Fibroblast of the aortic adventitia (primary cell): ENCODE measurements at places on chromosomes 12 and 14.

DNA sequence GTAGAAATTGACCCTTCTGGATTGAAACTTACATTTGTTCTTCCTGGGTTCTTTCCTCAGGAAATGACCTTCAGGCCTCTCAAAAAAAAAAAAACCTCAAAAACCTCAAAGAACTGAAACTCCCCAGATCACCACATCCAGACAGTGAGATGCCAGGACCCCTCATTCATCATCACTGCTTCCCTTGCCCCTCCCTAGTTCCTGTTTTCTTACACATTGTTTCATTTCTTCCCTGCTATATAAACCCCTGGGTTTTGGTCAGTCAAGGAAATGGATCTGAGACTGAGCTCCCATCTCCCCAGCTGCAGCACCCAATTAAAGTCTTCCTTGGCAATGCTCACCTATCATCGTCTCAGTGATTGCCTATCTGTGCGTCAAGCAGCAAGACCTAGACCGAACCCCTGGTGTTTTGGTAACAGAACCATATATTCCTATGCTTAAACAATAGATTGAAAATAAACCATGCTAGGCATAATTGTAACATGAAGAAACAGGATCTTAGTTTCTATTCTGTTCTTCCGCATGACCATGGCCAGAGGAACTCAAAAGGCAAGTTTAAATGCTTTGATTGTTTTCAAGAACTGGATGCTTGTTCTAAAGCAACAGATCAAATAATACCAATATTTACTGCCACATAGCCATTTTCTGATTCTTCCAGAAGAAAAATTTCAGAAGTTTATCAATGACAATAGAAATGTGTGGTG, 108.0 kb upstream of the MAX start:
- peak; percentile 52 for DNase-seq

GRCh38 chr12:123089631-123090353, 61.1 kb downstream of the PITPNM2 start:
- DNase-seq = peak; percentile 95

GRCh38 chr12:111367661-111368221, 1.2 kb downstream of the PHETA1 start:
- peak; percentile 24 for DNase-seq

- DNase-seq = no peak
Measured at GRCh38 chr14:84040101-84040500, 1489.8 kb upstream of the FLRT2 start.

GRCh38 chr14:73753887-73754795, 40.0 kb upstream of the PNMA1 start:
- no peak for DNase-seq

DNA sequence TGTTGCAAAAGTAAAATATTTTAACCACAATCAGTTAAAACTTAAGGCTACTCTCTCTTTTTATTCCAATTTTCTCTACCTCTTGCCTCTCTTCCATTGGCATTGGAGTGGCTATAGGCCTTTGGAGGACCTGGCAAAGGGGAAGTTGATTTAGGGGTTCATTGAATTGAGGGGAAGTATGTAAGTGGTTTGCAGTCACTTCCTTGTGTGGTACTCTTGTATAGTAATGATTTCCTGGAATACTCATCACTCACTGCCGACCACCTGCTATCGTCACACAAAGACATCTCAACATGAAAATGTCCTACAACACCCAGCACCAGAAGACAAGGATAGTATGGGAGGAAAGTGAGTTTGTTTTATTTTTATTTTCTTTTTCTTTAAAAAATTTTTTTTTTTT, 45.7 kb upstream of the CPM start:
- DNase-seq = no peak

DNA sequence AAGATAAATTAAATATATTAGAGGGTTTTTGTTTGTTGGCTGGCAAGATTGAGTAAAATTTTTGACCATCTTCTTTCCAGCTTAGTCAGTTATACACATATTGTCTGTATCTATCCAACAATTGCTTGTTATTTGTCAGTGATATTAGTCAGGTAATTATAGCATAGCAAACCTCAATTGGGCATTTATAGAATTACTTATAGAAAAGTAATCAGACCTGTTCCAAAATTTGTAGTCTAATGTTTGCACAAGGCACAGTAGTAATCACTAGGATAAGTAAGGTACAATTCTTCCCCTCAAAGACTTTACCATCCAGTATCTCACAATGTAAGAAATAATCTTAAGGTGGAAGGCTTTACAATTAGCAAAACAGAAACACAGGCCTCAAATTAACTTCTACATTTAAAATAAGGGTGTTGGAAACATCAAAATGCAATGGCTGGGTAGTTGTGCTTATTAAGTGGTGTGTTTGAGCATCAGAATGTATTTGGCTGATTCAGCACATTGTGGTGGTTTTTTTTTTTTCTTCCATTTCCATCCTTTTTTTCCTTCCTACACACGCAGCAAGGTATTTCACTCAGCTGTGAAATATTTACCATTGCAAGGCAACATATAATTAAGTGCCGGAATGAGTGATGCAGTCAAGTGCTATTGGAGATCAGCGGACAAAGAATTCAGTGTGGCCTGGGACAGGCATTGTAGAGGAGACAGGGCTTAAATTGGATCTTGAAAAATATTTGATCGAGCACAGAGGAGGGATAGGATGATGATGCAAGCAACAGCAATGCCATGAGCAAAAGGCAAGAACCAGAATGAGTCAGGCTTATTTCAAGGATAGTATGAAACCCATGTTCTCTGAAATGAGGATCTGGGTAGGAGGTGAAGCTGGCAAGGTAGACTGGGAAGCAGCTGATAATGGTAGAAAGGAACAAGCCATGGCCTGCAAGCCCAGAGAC, 178.2 kb downstream of the AKAP6 start:
- peak; percentile 91 for DNase-seq

DNA sequence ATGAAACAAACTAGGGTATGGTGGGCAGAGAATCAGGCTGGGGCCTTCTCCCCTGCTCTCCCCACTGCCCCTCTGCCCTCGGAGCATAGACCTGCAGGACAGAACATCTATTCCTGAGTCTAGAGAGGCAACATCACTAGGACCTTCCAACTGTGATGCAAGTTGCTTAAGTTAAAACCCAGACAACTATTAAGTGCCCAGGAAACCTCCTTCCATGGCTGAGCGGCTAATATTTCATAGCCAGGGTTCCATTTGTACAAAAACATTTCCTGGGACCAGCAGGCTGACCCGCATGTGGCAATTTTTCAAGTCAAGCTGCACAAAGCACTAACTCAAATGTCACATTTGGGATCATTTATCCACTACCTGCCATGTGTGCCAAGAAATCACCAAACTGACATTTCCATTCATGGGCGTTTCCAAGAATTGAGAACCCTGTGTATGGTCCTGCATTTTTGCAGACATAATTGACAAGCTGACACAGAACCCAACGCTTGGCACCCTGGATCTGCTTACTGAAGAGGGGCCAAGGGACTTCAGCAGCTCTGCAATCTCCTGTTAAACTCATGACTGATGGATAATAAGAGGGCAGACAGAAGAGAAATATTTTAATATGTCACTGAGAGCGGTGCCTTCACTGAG, 32.7 kb downstream of the NT5DC3 start:
- no peak for DNase-seq

DNA sequence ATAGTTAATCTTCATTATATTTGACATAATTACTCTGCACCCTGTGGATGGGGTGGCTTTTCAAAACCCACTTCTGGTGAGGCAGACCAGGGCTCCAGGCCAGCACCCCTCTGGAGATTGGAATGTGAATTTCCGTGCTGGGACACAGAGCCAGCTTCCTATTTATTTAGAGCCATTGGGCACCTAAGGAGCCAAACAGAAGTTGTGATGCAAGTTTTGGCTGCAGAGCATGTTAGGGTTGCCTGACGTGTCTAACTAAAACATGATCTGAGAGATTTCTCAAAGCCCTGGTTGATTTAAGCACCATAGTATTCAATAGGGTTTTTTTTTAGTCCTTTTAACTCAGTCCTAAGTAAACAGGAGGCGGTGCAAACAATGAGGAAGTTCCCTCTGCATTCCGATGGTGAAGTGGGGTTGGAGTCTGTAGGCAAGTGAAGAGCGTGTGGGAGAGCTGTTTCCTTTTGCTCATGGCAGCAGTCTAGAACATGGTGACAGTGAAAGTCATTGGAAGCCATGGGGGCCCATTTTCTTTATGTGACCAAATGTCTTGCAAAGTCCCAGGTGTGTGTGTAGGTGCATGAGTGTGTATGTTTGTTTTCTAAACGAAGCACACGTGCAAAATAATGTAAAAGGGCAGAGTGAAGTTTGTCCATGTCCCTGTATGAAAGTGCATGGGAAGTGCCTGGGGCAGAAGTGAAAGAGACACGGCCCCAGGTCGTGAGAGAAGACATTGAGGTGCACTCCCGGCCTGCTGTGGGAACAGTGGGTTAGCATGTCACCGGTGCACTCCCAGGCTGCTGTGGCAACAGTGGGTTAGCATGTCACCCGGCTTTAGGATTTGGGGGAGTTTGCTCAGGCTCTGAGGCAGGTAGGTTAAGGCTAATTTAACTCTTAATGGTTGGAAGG, 117.7 kb downstream of the PRKCH start:
- DNase-seq = peak; percentile 75

DNA sequence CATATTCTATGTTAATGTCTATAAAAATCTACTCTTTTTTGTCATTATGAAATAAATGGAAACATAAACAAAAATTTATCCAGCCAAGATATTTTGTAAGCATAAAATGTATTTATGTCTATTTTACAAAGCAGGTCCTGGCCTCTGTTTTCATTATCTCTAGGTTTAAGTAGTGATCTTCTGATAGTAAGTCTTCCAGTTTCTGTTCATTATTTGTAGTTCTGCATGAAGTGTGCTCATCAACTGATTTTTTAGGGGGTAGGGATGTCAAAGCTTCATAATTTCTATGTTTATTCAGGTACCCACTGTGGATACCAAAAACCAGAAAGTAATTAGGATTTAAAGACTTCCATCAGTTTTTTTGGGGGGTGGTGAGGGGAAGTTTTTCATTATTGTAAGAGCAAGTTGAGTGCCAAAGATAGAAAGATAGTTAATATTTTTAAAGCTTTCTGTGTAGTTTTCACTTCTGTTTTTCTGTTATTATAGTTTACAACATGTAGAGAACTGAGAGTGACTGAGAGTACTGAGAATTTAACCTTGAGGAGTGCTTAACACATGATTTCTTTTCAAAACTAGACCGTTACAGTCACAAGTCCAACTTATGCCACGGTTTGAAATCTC, 30.6 kb upstream of the LMO3 start:
- DNase-seq = no peak

DNA sequence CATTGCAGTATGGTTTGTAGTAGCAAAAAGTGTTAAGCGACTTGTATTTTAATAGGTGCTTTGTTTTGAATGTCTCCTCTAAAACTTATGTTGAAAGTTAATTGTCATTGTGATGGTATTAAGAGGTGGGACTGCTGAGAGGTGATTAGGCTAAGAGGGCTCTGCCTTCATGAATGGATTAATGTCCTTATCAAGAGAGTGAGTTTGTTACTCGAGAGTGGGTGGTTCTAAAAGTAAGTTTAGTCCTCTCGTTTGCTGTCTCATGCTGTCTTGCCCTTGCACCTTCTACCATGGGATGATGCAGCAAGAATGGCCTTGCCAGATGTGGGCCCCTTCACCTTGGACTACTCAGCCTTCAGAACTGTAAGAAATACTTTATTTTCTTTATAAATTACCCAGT, 17.4 kb downstream of the ZDHHC17 start:
- no peak for DNase-seq

- DNase-seq = peak; percentile 50
Measured at GRCh38 chr14:69154779-69155178, 1.9 kb upstream of the DCAF5 start.

DNA sequence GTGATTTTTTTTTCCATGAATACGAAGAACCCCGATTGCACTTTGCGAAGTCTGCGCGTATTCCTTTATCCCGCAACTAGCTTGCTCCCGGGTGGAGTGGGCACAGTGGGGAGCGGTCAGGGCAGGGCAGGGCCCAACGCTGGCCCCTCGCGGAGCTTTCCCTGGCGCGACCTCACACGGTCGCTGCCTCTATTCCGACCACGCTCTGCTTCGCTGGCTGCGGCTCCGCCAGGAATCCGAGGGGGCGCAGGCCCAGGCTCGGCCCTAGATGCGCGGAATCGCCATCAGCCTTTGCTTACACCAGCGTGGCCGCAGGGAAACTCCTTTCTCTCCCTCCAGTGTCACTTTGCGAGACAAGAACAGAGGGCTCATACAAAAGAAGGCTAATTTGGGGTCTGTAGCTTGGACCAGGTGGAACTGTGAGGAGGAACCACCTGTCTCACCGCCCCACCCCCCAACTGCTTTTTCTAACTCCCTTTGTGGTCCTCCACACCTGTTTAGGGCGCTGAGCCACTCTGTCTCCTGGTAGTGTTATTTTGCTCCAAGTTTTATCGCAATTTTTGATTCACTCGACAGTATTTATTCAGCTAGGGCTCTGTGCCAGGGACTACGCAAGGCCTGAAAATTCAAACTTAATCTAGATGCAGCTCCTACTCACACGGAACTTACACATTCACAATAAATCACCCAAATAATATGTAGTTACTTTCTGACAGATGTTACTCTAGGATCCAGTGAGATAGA, 3.1 kb upstream of the NKX2-1 start:
- no peak for DNase-seq

DNA sequence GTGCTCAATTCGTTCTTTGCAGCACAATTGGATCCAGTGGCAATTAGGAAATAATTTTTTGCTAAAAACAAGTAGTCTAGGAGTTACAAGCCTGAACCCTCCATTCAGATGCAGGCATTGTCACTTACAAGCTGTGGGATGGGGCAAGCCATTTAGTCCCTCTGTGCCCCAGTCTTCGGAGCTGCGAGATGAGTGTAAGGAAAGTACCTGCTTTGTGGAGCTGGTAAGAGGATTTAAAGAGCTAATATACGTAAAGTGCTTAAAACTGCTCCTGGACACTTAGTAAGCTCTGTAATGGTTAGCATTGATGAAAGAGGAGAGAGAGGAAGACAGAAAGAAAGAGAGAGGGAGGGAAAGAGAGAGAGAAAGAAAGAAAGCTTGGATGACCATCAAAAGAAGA, 112.5 kb downstream of the LGMN start:
- no peak for DNase-seq

DNA sequence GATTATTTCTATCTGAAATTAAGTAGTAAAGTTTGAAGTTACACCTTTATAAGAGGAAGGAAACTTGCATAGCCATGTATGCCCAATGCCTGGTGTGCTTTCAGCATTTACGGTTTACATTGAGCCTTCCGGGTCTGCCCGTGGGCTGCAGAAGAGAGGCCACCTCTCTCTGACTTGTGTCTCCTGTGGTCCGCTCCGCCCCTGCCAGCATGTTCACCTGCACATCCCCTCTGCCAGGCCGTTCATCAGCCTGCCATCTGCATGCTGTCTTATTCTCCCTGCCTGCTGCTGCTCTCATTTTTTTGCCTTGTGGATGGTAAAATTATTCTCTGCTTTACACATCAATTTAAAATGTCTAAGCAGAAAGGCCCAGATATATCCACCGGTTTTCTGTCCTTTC, 41.5 kb upstream of the DYNC1H1 start:
- no peak for DNase-seq
